ENCODE measurements at places on chromosomes 3 and 15.

- no peak for DNase-seq
Measured at GRCh38 chr3:110984456-110985250, 87.0 kb upstream of the NECTIN3 start.

DNA sequence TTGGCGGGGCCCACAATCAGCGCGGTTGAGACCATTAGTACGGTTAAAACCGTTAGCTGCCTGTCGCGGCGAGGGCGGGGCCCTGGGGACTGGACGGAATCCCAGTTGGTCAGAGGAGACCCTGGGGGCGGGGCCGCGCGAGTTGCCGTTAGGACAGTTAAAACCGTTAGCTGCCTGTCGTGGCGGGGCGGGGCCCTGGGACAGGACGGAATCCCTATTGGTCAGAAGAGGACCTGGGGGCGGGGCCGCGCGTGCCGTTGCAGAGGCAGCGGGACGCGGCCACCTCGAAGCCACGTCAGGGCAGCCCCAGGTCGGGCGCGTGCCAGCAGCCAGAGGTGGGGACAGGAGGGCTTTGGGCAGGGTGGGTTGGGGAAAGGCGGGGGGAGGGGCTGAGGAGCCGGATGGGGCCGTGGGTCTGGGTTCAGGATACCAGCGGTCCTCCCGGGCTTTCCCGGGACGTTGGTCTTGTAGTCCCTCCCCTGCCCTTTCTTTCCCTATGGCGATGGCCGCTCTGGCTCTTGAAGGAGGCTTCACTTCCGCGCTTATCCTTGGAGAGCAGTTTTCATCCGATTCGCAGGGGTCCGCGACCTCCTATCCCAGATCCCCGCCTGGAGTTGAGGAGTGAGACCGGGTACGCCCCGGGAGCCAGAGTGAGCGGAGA, 28.0 kb downstream of the KLHDC8B start:
- DNase-seq = no peak

GRCh38 chr3:186788482-186789370, 5.3 kb downstream of the EIF4A2 start:
- no peak for DNase-seq

DNA sequence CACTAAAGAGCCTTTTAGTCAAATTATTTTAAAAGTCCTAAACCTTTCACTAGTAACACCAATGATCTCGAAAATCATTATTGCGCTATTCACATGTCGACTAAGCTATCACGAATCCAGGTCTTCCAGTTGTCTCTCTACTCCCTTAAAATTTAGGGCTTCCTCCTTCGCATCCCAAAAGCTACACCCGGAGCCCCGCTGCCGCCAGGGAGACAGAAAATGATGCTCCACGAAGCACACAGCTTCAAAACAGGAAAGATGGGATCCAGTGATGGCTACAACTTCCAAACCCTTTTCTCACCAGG, 253 bp downstream of the IFT80 start:
- no peak for DNase-seq

- no peak for DNase-seq
Measured at GRCh38 chr3:43191116-43191515, 85.2 kb upstream of the POMGNT2 start.

- peak; percentile 66 for DNase-seq
Measured at GRCh38 chr3:197002701-197003454, 26.7 kb downstream of the MELTF start.

GRCh38 chr3:195224980-195225580, 45.9 kb downstream of the XXYLT1 start:
- no peak for DNase-seq

GRCh38 chr15:58443308-58443707, 11.5 kb downstream of the LIPC start:
- DNase-seq = no peak

DNA sequence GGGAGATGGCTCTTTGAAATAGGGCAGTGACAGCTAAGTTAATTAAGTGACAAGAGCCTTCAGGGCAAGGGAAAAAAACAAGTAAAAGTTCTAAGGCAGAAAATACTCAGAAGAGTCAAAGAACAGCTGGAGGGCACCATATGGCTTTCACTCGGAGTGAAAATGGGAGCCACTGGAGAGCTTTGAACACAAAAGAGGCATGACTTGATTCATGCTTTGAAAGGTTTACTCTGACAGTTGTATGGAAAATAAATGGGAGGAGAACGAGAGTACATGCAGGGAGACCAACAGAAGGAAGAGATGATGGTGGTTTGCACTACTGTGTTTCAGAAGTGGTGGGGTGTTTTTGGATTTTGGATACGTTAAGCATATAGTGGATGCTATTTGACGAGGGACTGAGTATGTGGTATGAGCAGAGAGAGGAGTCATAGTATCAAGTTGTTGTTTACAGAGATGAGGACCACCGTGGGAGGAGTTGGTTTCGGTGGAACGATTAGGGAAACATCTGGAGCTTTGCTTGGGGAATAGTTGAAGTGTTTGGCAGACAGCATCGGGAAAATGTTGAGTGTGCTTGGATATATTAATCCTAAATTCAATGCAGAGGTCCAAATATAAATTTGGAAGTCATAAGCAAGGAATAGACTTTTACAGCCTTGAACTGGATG, 411.5 kb downstream of the GABRG3 start:
- DNase-seq = no peak

DNA sequence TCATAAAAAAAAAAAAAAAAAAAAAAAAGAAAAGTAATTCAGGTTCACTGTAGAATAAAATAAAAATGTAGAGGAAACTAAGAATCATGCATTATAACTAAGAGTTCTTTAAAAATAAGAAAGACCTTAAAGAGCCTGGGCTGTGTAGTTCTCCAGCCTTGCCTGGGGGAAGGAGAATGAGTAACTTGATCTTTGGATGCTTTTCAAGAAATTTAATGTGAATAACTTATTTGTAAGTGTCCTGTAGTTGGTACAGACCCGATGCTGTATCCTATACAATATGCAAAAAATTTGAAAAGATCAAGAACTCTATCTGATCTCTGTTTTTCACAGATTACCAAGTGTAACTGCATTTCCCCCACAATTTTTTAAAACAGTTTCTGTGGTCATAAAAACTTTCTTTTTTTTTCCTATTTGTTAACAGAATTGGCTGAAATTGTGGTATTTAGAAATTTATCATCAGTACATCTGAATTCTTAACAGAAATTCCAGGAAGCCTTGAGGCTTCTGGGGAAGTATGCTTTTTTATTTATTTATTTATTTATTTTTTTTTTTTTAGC, 195.3 kb downstream of the THRB start:
- no peak for DNase-seq

- peak; percentile 51 for DNase-seq
Measured at GRCh38 chr3:128383316-128384235, 83.1 kb downstream of the DNAJB8 start.

- no peak for DNase-seq
Measured at GRCh38 chr3:14598143-14598569, 53.4 kb upstream of the CCDC174 start.

GRCh38 chr3:46901591-46902187, 24.2 kb downstream of the PTH1R start:
- DNase-seq = no peak

- no peak for DNase-seq
Measured at GRCh38 chr3:184630861-184631471, 69.4 kb downstream of the EPHB3 start.
